ENCODE measurements at places on chromosomes 3 and 15. TPM values are rescaled to one million over a fixed set of nuclear protein-coding genes. Genes with fewer than 3 reads are reported as not detected.

GRCh38 chr3:191944835-191945234 is 483.9 kb downstream of the PYDC2 start:
- no peak for DNase-seq

Gene PPP1R14D
- not detected for total RNA-seq

Gene PPM1L
- 17.3 TPM for total RNA-seq

GRCh38 chr3:99126316-99126715 is 224.8 kb upstream of the DCBLD2 start:
- DNase-seq: no peak

GRCh38 chr3:101941318-101942040 is 92.2 kb downstream of the NFKBIZ start:
- DNase-seq: no peak

DNA sequence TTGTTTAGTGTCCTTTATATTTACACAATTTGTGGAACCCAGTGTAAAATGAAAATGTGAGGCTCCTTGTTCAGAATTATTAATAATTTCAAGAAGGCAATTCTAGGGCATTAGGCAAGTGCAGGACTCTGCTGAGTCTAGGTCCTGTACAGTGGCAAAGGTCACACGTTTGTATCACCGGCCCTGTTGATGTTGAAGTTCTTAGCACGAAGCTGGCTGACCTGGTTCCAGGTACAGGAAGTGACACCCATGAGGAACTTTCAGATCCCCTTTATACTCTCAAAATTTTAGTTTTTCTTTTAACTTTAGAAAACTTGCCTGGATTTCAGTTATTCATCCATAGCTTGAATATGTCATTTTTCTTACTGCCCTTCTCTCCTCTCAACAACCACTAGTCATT is 349.4 kb downstream of the CNTN6 start:
- no peak for DNase-seq

GRCh38 chr3:176824811-176825210 is 372.5 kb downstream of the TBL1XR1 start:
- DNase-seq: no peak

DNA sequence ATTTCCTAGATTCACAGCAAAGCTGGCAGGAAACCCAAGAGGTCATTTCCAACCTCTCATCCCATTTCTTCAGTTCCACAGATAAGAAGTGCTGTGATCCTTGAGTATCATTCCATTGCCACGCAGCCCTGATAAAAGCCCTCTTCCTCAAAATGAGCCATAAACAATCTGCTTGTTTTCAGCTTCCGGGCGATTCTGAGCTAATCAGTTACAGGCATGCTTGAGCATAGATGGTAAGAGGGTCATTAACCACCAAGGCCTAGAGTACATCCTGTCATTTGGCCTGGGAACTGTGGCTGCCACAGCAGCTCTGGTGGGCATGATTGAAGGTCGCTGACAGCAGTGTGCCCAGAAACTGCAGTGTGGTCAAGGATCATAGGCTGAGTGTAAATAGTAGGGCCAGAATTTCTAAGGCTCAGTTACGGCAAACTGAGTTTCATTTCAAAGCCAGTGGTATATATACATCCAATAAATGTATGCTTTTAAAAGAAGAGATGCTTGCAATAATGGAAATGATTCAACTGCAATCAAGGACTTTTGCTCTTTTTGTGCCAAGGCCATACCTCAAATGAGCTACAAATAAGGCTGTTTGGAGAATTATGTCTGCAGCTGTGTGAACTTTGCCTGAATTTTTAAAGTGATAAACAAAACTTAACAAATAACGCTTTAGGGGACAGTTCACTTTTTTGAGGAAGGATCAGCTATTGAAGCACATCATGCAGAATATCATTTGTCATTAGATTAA is 47.3 kb downstream of the P3H2 start:
- no peak for DNase-seq

DNA sequence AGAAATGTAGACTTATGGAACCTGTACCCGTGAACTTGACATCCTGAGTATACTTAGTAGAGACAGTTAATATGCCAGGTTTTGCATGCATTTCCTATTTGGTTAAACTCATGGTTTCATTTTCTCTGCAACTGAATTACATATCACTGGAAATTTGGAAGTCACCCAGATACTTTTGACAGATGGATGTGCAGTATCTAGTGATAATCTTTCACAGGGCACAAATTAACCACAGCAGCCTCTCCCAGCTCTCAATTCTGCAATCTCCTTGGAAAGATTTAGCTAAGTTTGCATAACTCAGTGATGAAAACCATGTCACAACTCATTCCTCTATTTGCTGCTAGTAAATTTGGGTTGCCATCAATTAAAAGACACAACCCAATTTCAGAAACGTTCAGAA is 162.3 kb upstream of the TPM1 start:
- DNase-seq: no peak

- no peak for DNase-seq
These were observed 38.6 kb downstream of the MGA start for GRCh38 chr15:41698779-41699178.

Gene CKMT1B
- 30.5 TPM for total RNA-seq

DNA sequence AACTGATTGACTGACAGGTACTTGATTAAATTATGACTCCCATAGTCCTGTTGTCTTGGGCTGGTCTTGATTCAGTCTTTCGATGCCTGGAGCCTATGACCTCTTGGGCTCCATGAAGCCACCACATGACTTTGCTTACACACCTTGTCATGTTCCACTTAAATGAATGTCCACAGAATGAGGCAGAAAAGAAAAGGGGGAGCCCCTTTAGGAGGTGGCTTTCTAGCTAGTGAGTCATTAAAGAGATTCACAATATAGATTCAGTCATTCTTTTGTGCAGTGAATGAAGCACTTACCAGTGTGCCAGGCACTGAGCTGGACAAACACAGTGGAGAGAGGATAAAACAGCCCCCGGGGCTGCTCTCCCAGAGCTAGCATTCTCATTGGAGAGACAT is 17.1 kb downstream of the VIPR1 start:
- no peak for DNase-seq

DNA sequence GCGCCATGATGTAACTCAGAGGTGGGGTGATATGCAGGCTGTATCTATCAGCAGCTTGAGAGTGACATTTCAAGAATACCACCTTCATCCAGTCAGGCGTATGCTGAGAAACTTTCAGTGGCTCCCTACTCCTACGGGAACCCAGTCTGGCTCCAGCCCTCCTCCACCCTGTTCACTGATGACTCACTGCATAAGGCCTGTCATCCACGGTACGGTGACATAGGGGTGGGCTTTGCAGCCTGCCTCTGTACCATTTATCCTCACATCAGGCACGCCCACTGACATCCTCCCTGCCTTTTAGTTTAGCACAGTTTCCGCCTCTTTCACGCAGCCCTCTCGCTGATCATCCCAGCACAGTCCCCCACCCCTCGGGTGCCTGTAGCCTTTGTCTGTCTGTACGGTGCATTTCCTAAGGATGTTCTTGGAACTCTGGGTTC is 11.7 kb downstream of the PXYLP1 start:
- no peak for DNase-seq

- no peak for DNase-seq
These were observed 392.8 kb downstream of the OCA2 start for GRCh38 chr15:27706300-27706699.

GRCh38 chr15:75502360-75502759 is 50.9 kb upstream of the SIN3A start:
- no peak for DNase-seq

Gene IFT80
- total RNA-seq: 22.4 TPM

Gene GALNT15
- not detected for total RNA-seq

DNA sequence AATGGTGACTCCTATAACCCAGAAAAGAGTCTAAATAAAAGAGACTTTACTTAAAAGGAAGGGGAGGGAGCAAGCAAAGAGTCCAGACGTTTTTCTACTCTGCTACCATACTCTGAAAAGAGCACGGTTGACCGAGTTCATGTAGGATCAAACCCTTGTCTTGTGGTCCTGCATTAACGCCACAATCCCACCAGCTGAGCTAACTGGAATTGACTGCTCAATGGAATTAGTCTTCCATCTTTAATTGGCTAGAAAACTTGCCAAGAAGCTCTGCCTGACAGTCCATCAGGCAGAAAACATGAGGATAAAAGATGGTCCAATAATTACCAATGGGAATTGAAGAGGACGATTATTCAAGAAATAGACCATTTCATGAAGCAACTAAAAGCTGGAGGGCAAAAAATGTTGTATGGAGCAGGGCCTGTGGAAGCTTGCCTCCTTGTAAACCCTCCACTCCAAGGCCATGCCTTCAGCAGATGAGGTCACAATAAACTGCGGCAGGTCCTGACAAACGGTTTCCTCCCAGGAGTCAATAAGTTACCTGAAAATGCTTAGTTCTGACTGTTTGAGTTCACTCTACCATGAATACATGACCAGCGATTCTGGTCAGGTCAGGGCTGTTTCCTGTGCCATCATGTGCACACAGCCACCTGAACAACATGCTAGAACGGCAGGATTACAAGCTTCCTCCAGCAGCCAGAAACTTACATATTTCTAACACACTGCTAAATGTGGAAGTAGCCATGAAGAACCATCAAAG is 35.6 kb upstream of the ARHGEF3 start:
- DNase-seq: no peak

Gene PAK6
- total RNA-seq: 9.4 TPM

Gene TERC
- 14.0 TPM for total RNA-seq

Gene MASP1
- 3.2 TPM for total RNA-seq

GRCh38 chr3:60708191-60708975 is 542.9 kb downstream of the FHIT start:
- DNase-seq: no peak

- DNase-seq: no peak
These were observed 99.8 kb downstream of the SEC22A start for GRCh38 chr3:123301331-123302184.

Gene CAND2
- total RNA-seq: 8.7 TPM

Gene PPIP5K1
- 24.3 TPM for total RNA-seq

Gene PLSCR4
- 2.9 TPM for total RNA-seq

DNA sequence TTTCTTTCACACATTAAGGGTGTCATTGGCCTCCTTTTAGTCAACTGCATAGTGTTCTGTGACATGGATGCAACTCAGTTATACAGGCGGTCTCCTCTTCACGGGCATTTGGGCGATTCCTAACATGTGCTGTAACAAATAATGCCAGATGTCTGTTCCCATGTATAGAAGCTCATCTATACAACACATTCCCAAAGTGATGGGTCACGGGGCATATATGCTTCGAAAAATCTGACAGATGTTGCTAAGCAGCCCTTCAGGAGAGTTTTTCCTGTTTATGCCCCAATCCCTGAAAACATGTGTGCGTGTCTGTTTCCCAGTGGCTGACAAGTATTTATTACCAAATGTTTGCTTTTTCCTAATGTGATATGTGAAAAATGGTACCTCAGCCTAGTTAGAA is 25.8 kb downstream of the LRRK1 start:
- no peak for DNase-seq

Gene GPR27
- total RNA-seq: 13.8 TPM

Gene GOLGA6L26
- total RNA-seq: not detected

DNA sequence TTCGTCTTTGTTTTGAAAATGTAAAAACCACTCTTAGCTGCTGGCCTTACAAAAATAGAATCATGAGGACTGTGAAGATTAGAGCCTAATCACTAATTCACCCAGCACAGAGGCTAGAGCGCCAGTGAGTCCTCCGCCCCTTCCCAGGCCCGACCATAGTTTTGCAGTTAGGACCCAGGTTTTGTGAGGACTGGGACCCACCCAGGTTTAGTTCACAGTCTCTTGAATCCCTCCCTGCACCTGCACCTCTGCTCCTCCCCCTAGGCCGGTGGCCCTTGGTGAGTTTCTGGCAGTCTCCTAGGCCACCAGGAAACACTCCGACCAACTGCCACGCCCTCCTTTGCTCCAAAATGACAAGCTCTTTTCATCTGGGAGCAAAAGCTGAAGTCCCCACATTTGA is 136.0 kb upstream of the CCDC54 start:
- no peak for DNase-seq

Gene FETUB
- total RNA-seq: not detected

- no peak for DNase-seq
These were observed 36.8 kb upstream of the CCDC50 start for GRCh38 chr3:191292243-191293015.

Gene KIF15
- total RNA-seq: 26.4 TPM

DNA sequence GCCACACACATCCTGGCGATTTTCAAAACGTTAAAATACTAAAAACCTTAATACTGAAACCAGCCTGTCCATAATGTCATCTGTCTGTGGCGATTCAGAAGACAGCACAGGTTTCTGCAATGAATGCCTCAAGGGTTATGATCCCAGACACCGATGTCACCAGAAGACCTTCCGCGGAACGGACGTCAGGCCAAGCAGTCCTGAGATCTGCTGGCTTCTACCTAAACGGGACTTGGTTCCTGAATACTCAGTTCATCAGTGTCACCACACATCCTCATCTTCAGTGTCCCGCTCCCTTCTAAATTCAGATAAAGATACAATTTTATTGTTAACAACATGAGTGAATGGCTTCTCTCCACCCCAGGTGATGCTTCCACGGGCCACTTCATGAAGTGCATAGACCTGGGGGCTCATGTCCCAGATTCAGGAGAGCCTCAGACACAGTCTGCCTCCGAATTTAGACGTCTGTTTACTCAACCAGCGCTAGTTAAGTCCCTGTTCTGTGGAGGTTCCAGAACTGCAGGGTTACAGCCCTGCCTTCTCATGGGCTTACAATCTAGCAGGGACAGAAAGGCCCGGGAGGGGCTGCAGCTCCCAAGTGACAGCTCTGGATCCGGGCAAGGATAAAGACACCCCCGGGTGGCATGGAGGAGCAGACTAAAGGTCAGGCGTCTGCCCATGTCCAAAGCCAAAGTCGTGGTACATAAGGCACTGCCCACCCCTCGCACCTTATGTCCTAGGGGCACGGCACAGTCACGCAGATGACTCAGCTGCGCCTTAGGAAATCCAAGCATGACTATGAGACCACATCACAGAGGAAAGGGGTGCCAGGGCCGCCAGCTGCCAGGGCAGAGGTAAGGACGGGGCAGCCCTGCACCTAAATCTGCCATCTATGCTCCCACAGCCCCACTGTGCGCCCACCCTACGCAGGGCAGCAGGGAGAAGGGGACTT is 75.9 kb downstream of the VGLL4 start:
- DNase-seq: no peak

- no peak for DNase-seq
These were observed 16.8 kb downstream of the SPTSSB start for GRCh38 chr3:161354554-161354953.

Gene CADM2
- total RNA-seq: 20.2 TPM

Data from H1 (cell line).